Activated CD8-positive, alpha-beta memory T cell treated with anti-CD3 and anti-CD28 coated beads for 24 hours (primary cell): ENCODE measurements at places on chromosomes 6 and 20.

- DNase-seq, result no peak
These were observed 114.0 kb downstream of the VEGFA start for GRCh38 chr6:43883847-43884651.

DNA sequence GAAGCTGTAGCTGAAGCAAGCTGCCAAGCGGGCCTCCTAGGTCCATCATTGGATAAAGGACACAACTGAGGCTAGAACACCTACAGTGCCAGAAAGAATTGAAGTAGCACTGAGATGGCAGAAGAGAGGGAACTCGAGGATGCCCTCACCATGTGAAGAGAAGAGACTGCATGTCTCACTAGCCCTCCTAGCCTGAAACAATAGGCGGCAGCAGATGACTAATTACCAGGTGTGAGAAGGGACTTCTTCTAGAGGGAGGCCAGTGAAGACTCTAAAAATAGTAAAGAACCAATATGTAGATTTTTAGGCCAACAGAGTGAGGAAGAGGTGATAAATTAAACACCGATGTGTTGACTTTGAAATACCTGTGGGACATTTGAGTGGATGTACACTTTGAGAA lies 50.3 kb downstream of the LGSN start:
- DNase-seq, result no peak

DNA sequence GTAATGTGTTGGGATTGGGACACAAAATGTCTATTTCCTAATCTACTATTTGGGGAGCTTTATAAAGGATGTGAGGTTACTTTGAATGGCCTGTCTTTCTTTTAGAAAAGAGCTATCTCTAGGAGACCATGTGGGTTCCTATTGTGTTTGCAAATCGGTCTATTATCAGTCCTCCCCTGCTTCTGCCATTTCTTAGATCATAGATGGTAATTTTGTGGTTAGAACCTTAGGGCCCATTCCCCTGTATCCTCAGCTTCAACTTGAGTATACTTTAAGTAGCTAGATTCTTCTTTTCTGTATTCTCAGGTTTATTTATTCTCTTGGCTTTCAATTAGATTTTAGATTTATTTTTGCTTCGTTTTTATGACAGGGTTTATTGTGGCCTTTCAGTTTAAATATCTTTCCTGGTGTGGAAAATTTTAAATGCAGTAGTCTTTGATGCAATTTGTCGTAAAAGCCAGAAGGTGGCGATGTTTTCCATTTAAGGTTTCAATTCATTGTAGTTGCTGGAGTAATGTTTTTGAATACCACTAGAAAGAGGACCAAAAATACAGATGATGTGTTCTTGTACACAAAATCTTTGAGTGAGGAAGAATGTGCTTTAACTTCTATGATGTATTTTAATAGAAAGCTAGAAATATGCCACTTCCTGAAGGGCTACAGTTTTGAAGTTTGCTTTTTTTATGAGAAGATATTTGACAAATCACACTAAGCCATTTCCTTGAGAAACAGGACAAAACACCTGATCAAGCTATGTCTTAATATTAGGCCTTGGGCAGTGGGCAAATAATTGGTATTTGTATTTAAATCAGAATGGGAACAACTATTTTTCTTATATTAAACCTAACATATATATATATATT lies 20.3 kb downstream of the TBPL1 start:
- no peak for DNase-seq

DNA sequence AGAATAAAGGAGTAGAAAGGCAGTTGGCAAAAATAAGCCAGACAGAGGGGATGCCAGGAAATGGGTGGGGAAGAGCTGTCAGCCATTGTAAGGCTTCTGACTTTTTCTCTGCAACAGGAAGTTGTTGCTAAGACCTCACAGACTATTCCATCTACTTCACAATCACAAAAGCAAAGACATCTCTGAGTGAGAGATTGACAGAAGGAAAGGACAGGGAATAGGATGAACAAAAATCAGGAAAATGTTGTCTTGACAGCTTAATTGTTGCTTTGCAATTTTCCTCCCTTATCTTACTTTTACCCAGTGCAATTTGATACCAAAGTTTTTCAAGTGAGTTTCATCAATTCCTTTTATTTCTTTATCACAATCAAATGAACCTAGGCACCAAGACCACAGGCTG lies 291.2 kb downstream of the CBLN4 start:
- no peak for DNase-seq

DNA sequence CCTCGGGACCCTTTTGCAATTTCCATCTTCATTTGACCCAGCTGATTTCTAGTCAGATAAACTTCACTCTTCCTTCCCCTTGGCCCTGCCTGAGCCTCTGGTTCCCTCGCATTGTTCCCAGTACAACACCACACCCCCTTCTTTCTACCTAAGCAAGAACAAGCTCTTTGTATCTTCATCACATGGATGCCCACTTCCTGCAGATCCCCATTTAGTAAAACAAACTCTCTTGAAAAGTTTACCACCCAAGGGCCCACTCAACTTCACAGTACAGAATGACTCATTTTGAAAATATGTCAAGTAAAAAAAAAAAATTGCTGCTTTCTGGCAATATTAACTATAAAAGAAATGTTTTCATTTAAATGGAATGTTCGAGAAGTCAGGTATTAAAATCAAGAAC lies 5.2 kb downstream of the FAXC start:
- no peak for DNase-seq

DNA sequence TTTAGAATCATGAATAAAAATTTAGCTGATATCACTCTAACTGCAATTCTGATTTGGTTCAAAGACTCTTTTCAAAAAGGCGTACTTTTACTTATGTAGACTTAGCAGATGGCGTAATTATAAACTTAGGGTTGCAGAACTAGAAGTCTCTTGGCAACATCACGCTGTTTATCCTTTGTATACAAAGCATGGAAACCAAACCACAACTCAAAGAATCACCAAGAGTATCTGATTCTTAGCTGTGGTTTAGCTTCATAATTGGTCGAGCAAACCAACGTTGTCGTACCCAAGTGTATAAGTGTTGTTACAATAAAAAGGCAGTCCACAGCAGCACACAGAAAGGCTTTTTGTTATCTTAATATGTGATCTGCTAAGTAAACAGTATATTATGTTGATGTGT lies 18.2 kb downstream of the STMND1 start:
- no peak for DNase-seq

DNA sequence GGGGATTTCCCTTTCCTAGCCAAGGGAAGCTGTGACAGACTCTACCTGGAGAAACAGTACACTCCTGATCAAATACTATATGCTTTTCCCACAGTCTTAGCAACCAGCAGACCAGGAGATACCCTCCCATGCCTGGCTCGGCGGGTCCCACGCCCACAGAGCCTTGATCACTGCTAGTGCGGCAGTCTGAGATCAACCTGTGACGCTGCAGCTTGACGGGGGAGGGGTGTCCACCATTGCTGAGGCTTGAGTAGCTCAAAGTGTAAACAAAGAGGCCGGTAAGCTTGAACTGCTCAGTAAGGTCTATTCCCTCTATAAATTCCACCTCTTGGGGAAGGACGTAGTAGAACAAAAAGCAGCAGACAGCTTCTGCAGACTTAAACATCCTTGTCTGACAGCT lies 63.2 kb downstream of the WASF1 start:
- DNase-seq, result no peak

GRCh38 chr6:28534875-28535274 lies 9.2 kb downstream of the GPX5 start:
- DNase-seq, result no peak
